T-cell (primary cell): ENCODE measurements at places on chromosomes 6 and 20.

DNA sequence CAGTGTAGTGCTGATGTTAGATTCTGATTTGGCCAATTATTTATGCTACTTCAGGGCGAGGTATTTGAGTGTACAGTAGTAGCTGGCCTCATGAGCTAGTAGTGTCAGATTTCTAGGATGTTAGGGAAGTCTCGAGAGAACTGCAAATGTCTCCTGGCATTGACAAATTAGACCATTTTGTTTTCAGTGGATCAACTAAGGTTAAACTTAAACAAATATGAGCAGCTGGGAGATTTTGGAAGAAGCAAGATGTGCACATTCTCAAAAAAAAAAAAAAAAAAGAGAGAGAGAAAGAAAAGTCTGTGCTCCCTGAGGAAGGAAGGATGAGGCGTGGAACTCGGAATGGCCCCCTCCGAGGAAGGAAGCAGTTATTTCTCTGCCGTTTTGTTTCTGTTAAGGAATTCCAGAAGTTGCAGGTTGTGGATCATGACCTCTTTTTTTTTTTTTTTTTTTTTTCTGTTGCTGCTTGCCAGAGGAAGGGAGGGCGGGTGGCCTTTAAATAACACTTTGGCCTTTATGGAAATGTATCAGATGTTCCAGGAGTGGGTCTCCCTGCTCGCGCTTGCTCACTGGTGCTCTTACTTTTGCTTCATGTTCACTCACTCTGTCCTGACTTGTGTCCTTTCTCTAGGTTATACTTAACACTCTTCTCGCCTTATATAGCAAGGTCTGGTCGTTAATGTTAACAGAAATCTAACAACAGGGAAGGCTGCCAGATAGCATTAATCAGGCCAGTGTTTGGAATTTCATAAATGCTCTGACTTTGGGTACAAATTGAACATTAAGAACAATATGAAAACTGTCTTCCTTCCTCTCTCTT, 124.4 kb downstream of the TCP11 start:
- no peak for DNase-seq

DNA sequence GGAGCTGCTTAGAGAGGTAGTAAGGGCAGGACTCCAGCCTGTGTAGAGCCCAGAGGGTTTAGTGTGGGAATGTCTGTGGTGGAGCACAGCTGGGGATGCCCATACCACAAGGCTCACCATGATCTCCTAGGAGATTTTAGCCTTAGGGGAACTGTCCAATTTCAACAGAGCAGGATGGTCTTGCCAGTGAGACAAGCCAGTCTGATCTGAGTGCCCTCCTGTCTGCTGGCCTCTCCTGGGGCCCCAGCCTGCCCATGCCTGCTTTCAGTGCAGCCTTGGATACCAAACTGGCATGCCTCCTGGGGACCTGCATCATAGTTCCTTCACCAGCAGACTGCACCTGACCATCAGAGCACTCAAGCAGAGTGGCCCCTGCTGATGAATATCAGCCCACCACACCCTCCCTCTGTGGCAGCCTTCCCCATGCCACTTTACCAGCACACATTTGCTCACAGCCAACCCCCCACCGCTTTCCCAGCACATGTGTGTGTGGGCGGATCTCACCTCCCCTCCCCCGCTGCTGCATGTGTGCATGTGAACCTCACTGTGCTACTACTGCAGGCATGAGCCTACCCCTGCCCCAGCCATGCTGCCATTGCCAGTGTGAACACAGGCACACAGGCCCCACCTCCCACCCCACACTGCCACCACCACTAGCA, 7.9 kb upstream of the TREM1 start:
- DNase-seq = no peak

- DNase-seq = no peak
These were observed 18.8 kb downstream of the ZNF292 start for GRCh38 chr6:87174078-87174579.

- DNase-seq = peak; percentile 9
These were observed 15.7 kb downstream of the BMP7 start for GRCh38 chr20:57250607-57251343.

GRCh38 chr20:8876366-8876765, 192.5 kb upstream of the PLCB4 start:
- DNase-seq = no peak

- DNase-seq = no peak
These were observed 472.1 kb upstream of the MARCKS start for GRCh38 chr6:113385020-113385431.

DNA sequence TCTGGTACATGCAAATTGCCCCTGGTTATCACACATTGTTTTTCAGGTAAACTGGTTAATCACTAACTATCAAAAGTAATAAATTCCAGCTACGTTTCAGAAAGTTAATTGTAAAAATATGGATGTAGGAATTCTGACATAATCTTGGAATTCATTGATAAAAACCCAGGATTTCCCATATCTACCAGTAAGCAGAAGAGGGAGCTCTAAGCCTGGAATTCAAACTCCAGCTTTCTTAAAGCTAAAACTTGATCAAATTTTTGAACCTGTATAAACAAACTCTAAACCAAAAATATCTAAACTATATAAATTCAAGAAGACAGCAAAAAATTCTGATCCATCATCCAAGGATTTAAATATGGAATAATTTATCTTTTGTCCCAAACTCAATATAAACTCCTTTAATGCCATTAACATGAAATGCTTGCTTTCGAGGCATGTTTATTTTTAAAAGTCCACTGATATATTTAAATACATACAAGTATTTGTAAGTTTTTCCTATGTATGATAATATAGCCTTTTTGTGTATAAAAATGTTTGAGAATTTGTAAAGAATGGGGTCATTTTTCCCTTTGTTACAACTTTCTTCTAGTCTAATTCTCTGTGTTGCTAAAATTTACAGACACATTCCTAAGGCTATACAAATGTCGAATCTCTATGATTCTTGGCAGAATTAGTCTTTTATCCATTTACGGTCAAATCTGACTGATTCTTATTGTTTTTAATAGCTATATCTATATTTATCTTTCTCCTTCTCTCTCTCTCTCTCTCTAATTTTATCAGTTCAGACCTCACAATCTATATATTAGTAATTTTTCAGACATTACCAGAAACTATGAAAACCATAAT, 91.4 kb upstream of the RNF217 start:
- DNase-seq = no peak

GRCh38 chr6:37209461-37210205, 39.7 kb downstream of the PIM1 start:
- peak; percentile 50 for DNase-seq

DNA sequence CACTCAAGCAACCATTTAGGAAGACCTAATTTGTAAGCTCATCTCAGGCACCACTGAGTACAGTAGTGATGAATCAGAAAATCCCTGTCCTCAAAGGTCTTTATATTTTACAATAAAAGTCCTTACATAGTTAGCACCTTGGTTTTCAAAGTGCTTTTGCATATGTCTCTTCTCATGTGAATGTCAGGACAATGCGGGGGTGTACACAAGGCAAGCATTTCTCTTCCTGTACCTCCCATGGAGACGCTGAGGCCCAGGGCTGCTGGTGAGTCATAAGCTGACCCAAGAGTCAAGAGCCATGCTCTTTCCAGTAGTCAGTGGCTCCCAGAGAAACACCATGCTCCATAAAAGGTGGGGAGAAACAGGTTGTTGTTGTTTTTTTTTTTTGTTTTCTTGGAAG, 174.0 kb downstream of the GJA10 start:
- no peak for DNase-seq

DNA sequence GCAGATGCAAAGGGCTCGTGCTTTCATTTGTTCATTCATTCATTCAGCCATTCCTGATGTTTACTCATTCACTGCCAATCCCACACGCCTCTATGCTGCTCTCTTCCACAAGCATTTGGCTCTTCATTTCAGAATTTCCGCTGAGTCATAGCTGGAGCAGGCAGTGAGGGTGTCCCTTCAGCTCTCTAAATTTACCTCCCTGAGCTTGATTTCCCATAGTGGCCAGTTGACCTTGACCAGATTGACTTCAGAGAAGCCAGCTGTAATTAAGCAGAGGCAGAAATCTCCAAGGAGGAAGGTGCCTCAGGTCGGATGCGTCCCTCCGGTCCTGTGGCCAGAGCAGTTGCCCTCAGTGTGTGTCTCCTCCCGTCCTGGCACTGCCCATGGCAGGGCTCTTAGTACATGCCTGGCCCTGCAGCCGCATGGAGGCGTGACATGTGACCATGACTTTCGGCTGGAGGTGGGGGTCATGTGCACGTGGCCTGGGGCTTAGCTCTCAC, 267.2 kb upstream of the ECI2 start:
- no peak for DNase-seq

DNA sequence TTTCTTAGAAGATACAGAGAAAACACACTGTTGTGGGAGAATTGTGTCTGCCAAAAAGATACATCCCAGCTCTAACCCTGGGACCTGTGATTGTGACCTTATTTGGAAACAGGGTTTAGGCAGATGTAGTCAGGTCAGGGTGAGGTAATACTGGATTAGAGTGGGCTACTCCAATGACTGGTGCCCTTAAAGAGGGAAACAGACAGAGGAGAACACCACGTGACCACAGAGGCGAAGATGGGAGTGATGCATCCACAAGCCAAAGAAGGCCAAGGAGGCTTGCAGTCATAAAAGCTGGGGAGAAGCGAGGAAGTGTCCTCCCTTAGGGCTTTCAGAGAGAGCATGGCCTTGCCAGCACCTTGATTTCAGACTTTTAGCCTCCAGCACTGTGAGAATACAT, 35.6 kb downstream of the SLC52A3 start:
- no peak for DNase-seq
